ENCODE measurements at places on chromosomes 13 and 19. TPM values are rescaled to one million over a fixed set of nuclear protein-coding genes. Genes with fewer than 3 reads are reported as not detected.
A peak's percentile ranks its signal among the peaks of the same experiment; 100 is the strongest.

DNA sequence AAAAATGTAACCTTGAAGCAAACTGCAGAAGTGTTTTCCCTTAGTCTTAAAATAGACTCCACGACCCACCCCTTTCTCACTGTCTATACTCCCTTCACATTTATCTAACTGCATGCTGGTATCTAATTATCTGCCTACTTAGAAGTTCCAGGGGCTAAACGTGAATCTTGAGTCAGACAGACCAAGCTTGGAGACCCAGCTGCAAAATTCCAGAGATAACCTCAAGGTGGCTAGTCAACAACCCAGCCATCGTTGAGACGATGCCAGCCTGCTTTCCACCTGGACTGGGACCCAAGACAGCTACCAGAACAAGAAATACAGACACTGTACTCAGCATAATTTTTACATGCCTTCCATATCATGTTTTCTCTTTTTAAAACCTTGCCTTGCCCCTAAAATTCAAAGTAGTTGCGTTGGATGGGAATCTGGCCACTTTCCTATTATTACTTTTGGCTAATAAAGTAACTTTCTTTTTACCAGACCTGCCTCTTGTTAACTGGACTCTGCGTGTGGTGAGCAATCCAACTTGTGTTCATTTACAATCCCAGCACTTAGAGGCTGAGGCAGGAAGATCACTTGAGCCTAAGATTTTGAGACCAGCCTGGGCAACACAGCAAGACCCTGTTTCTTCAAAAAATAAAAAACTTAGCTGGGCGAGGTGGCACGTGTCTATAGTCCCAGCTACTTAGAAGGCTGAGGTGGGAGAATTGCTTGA lies 82.3 kb downstream of the CDADC1 start:
- DNase-seq, result no peak

DNA sequence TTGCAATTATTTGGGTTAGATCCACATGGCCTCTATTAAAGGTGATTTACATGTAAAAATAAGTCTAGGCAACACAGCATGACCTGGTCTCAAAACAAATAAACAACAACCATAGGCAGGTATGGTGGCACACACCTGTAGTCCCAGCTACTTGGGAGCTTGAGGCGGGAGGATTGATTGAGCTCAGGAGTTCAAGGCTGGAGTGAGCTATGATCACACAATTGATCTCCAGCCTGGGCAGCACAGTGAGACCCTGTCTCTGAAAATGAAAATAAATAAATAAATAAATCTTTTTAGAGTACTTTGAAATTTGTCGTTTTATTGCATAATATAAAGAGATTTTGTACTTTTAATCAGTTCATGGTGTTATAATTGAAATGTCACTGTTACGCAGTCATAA lies 93.3 kb downstream of the PAN3 start:
- no peak for DNase-seq

DNA sequence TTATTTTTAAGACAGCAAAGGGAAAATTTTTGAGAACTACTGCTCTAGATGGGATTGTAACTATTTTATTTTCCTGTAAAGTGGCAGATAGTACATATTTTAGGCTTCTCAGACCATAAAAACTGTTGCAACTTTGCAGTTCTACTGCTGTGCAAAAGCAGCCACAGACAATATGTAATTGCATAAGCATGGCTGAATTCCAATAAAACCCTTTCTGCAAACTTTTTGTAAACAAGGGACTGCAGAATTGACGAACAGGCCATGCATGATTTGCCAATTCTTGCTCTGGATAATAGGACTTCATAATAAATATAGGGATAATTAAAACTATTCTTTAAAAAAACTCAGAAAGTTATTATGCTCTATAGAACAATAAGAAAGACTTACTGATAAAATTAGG lies 149.1 kb downstream of the SLITRK5 start:
- no peak for DNase-seq

DNA sequence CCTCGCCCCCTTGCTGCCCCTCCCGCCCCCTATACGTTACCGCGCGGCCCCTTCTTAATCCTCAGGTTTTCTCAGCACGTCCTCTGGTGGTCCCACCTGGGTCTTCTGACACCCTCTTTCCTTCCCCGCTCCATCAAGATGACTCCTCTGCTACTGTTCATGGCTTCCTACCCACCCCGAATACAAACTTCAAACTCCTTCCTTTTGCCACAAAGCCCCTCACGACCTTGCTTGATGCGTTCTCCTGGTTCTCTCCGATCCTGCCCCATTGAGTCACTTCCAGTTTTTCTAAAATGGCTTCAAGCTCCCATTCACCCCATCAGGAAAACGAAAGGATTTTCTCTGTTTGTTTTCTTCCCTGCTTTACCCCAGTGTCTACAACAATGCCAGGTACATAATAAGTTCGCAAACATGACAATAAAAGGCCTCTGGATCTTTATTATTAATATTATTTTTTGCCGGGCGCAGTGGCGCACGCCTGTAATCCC lies 734 bp upstream of the SERTAD3 start:
- DNase-seq, result no peak

DNA sequence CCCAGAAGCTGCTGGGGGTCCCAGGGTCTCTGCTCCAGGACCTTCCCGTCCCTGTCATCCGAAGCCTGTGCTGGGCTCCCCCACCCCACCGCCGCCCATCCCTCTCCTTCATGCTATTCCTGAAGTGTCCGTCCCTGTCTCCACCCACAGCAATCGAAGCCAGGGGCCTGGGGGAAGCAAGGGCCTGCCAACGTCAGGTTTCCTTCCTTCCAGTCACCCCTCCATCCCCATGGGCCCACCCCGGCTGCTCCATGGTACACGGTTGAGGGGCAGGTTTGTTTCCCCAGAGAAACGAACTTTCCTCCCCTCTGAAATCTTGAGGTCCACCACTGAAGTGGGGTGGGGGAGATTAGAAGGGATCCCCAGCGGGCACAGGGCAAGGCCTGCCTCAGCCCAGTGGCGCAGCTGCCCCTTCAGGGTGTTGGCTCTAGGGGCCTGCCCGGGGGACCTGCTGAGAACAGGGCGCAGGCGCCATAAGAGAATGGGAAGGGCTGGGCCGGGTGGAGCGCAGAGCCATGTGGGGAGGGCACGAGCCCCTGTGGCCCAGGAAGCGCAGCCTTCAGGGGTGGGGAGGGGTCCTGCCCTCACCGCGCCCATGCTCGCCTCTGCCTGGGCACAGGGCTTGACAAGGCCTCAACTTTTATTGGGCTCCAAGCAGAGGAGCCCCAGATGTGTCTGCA lies 16.1 kb downstream of the CEBPG start:
- peak; percentile 41 for DNase-seq

GRCh38 chr19:46753420-46754155 lies 7.3 kb upstream of the STRN4 start:
- DNase-seq, result no peak

DNA sequence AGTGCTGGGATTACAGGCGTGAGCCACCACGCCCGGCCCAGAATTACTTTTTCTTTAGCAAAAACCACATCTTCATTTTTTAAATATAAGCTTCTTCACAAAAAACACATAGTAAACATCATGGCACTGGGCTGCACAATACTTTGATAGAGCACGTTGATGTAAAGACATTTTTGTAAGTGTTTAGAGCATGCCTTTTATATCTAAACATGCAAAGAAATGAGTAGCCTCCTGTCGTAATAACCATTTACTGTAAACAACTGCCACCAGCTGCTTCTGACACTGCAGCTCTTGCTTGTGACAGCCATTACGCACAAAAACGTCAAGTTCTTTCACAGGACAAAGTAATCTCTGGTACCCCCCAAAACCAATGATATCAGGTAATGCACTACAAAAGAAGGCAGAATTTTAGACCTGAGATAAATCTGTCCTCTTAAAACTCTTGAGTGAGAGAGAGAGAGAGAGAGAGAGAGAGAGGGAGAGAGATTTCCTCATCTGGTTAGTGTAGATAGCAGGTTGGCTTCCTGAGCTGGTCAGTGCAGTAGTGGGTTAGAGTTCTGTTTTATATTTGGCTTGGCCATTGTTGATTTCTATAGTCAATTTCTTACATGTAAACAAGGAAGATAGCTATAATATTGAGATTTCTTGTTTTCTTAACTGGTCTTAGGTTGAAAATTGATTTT lies 6.7 kb upstream of the ZNF548 start:
- DNase-seq, result no peak

DNA sequence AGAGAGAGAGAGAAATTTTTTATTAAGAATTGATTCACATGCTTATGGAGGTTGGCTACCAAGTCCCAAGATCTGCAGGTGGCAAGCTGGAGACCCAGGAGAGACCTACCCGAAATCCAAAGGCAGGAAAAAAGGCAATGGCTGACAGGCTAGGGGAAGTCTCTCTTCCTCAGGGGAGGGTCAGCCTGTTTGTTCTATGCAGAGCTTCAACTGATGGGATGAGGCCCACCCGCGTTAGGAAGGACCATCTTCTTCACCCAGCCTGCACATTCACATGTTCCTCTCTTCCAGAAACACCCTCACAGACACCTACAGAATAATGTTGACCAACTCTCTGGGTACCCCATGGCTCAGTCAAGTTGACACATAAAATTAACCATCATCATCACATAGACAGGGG lies 65.3 kb upstream of the SERP2 start:
- DNase-seq, result no peak

DNA sequence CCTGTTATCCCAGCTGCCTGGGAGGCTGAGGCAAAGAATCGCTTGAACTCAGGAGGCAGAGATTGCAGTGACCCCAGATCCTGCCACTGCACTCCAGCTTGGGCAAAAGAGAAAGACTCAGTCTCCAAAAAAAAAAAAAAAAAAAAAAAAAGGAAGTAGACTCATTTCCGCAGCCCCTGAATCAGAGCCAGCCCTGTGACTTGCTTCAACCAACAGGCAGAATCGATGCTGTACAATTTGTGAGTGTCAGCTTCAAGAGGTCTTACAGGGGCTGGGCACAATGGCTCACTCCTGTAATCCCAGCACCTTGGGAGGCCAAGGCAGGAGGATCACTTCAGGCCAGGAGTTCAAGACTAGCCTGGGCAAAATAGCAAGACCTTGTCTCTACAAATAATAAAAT lies 12.8 kb downstream of the ANKRD27 start:
- no peak for DNase-seq

DNA sequence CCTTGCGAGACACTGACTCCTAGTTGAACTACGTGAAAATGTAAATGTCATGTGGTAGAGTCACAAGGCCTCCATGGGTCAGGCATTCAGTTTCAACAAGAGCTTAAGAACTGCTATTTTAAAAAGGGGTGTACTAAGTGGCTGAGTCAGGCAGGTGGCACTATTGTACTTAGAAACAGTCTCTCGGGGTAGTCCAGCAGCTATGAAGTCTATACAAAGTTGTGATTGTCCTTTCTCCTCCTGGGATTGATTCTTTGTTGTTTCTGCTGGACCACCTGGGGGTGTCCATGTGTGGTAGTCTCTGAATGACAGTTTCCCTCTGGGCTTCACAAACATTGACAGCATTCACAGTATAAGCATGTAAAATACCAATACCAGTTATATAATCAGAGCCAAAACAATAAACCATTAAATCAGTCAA lies 33.0 kb downstream of the UGGT2 start:
- DNase-seq, result peak; percentile 25

Gene CKM
- not detected for total RNA-seq

Gene OR10H4
- not detected for total RNA-seq

Gene GFY
- total RNA-seq, result not detected

Gene FARP1
- total RNA-seq, result 50.3 TPM

Gene RAD23A
- 80.3 TPM for total RNA-seq

Data from left colon (tissue), 2 donors.